ENCODE measurements at places on chromosomes 7 and 10. TPM values are rescaled to one million over a fixed set of nuclear protein-coding genes. Genes with fewer than 3 reads are reported as not detected.

The TRIM73 gene
- total RNA-seq = 6.4 TPM

The POLR1F gene
- 19.8 TPM for total RNA-seq

The MINDY3 gene
- total RNA-seq = 9.5 TPM

The LRRC18 gene
- total RNA-seq = not detected

The MGAM2 gene
- total RNA-seq = not detected

The ANKRD26 gene
- 2.9 TPM for total RNA-seq

The GIMAP1 gene
- not detected for total RNA-seq

The ATOH7 gene
- total RNA-seq = not detected

The RARRES2 gene
- total RNA-seq = not detected

The EPHA1 gene
- 46.4 TPM for total RNA-seq

The TAS2R5 gene
- 0.26 TPM for total RNA-seq

The EPHB4 gene
- total RNA-seq = 104 TPM

The FANK1 gene
- total RNA-seq = 2.4 TPM

The CCL26 gene
- total RNA-seq = 7.1 TPM

The PKD2L1 gene
- total RNA-seq = not detected

The CALHM1 gene
- total RNA-seq = not detected

- peaks cover 6% of the 10 kb centered on the region for H3K4me1 ChIP-seq
- no peaks in the 10 kb centered on the region for H3K27me3 ChIP-seq
- DNase-seq = no peak
Observed at GRCh38 chr10:64037071-64037661, 516.0 kb downstream of the REEP3 start.

GRCh38 chr10:25641595-25641994 is 292.4 kb upstream of the MYO3A start:
- no peak overlapping the region for H3K4me3 ChIP-seq
- H3K27me3 ChIP-seq = no peaks in the 10 kb centered on the region
- DNase-seq = no peak

DNA sequence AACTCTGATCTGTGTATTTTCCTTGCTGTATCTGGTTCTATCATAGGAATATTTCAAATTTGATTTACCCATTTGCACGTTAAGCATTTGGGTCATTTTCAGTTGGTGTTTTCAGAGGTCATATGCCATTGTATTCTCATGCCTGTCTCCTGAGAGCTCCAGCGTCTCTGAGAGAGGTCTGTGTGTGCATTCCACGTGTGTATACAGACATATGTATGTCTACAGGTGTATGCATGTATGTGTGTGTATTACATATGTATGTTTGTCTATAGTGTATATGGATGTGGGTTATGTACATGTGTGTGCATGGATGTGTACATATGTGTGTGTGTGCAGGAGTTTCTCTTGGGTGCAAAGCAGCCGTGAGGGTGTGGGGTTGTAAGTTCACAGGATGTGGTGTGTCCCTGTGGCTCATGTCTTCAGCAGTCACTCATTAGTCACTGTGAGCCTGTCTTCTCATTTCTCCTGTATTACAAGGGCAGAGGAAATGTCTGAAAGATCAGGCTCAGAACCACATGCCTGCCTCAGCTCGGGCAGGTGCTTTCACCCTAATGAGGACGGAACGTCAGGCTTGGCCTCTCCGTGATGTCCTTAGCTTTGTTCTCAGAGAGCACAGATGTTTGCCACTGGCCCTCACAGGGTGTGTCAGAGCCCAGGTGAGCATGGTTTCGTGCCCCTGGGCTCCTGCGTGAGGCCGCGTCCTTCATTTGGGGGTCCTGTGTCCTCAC is 101.6 kb downstream of the NKX6-2 start:
- peak overlapping the region; percentile 49 for H3K4me3 ChIP-seq
- H3K27me3 ChIP-seq = no peaks in the 10 kb centered on the region
- peaks cover 32% of the 10 kb centered on the region for H3K4me1 ChIP-seq
- peak; percentile 72 for DNase-seq

- H3K4me3 ChIP-seq = no peak overlapping the region
- H3K4me1 ChIP-seq = no peaks in the 10 kb centered on the region
- no peaks in the 10 kb centered on the region for H3K36me3 ChIP-seq
Observed at GRCh38 chr7:38584443-38585210, 46.5 kb downstream of the AMPH start.

- no peaks in the 10 kb centered on the region for H3K4me1 ChIP-seq
- H3K4me3 ChIP-seq = no peak overlapping the region
- H3K27ac ChIP-seq = no peak overlapping the region
- H3K27me3 ChIP-seq = no peaks in the 10 kb centered on the region
- H3K36me3 ChIP-seq = no peaks in the 10 kb centered on the region
Observed at GRCh38 chr7:110507369-110507768, 583.6 kb upstream of the LRRN3 start.

GRCh38 chr7:133753513-133753912 is 373.6 kb upstream of the LRGUK start:
- peak overlapping the region; percentile 45 for H3K27ac ChIP-seq
- no peaks in the 10 kb centered on the region for H3K36me3 ChIP-seq
- H3K4me3 ChIP-seq = no peak overlapping the region
- no peaks in the 10 kb centered on the region for H3K27me3 ChIP-seq
- peaks cover 20% of the 10 kb centered on the region for H3K4me1 ChIP-seq

DNA sequence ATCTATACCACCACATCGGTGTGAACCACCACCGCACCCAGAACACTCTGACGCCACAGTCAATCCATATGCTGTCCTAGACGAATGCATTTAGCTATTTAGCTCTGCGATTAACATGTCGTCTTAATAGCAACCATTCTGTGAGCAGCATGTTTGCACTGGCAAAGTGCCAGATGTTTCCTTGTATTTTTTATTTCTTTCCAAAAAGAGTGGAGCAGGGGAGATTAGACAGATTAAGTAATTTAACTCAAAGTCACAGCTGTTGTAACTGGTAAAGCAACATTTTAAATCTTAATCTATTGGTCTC is 57.0 kb upstream of the ARL4A start:
- DNase-seq = no peak
- H3K4me1 ChIP-seq = no peaks in the 10 kb centered on the region
- no peak overlapping the region for H3K4me3 ChIP-seq
- no peaks in the 10 kb centered on the region for H3K36me3 ChIP-seq
- no peaks in the 10 kb centered on the region for H3K27me3 ChIP-seq
- no peak overlapping the region for H3K27ac ChIP-seq

DNA sequence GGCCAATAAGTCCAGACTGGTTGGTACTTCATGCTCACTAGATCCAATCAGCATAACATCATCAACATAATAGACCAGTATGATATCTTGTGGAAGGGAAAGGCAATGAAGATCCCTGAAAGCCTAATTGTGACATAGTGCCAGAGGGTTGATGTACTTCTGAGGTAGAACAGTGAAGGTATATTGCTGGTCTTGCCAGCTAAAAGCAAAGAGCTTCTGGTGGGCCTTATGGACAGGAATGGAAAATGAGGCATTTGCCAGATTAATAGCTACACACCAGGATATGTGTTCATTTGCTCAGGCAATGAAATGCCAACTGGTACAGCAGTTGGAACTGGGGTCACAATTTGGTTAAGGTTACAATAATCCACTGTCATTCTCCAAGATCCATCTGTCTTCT is 156.4 kb downstream of the HTR7 start:
- 0 out of 2 replicates have a peak, but pooled peaks cover under 1% of the 10 kb centered on the region for H3K4me1 ChIP-seq
- DNase-seq = no peak
- H3K4me3 ChIP-seq = no peak overlapping the region
- H3K36me3 ChIP-seq = no peaks in the 10 kb centered on the region
- H3K27ac ChIP-seq = no peak overlapping the region

GRCh38 chr10:101114646-101115045 is 16.5 kb upstream of the TLX1 start:
- no peak overlapping the region for H3K4me3 ChIP-seq
- H3K27ac ChIP-seq = no peak overlapping the region
- DNase-seq = no peak
- H3K27me3 ChIP-seq = no peaks in the 10 kb centered on the region

DNA sequence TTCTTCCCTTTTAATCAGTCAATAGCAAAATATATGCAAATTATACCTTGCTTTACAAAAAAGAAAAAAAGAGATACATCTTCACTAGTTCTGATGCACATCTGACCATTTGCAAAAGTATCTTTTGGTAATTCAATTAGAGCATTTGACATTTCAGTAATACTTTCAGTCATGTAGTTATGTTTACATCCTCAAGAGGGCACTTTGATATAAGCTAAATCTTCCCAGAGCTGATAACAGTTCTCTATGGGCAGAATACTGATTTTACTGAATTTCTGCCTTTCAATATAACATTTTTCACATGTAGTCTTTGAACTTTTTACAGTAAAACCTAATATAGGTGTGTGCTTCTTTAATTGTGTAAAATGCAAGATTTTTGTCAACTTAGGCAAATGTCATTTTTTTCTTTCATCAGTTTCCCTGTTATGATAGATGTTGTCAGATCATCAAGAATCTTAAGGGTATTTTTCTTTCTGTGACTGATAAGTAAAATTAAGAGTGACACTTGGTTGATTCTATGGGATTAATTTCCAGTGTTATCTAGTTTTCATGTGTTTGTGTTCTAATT is 703.5 kb upstream of the SEMA3D start:
- H3K4me1 ChIP-seq = no peaks in the 10 kb centered on the region
- DNase-seq = peak; percentile 47
- H3K36me3 ChIP-seq = no peaks in the 10 kb centered on the region

GRCh38 chr7:2818121-2818520 is 26.0 kb downstream of the GNA12 start:
- peaks cover 43% of the 10 kb centered on the region for H3K4me1 ChIP-seq
- no peaks in the 10 kb centered on the region for H3K27me3 ChIP-seq
- DNase-seq = no peak

GRCh38 chr7:94222516-94222915 is 172.2 kb upstream of the COL1A2 start:
- H3K27me3 ChIP-seq = no peaks in the 10 kb centered on the region
- no peak overlapping the region for H3K27ac ChIP-seq
- no peaks in the 10 kb centered on the region for H3K4me1 ChIP-seq
- H3K36me3 ChIP-seq = no peaks in the 10 kb centered on the region
- no peak for DNase-seq

- no peak overlapping the region for H3K4me3 ChIP-seq
- no peak for DNase-seq
- H3K36me3 ChIP-seq = no peaks in the 10 kb centered on the region
- peaks cover 59% of the 10 kb centered on the region for H3K27me3 ChIP-seq
- H3K4me1 ChIP-seq = no peaks in the 10 kb centered on the region
Observed at GRCh38 chr10:75838486-75838885, 407.1 kb downstream of the LRMDA start.

GRCh38 chr10:72087392-72087968 is 871 bp downstream of the SPOCK2 start:
- no peak overlapping the region for H3K27ac ChIP-seq
- DNase-seq = no peak
- no peaks in the 10 kb centered on the region for H3K36me3 ChIP-seq
- H3K4me3 ChIP-seq = no peak overlapping the region

DNA sequence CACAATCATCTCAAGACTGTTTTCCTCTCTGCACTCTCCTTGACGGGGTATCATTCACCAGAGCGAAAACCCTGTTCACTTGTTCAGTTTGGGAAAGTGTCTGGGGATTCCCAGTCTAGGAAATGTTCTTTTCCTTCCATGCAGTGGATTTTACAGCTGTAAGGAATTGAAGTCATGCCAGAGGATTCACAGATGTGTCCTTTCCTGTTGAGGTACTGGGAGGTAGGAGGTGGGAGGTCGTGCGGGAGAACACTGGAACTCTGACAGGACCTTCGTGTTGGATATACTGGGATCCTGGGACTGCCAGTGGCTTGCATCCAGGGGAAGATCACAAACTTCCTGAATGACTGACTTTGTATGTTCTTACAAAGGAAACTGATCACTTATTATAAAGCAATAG is 185.5 kb downstream of the BMPER start:
- no peaks in the 10 kb centered on the region for H3K4me1 ChIP-seq
- no peak overlapping the region for H3K4me3 ChIP-seq
- H3K27ac ChIP-seq = no peak overlapping the region

DNA sequence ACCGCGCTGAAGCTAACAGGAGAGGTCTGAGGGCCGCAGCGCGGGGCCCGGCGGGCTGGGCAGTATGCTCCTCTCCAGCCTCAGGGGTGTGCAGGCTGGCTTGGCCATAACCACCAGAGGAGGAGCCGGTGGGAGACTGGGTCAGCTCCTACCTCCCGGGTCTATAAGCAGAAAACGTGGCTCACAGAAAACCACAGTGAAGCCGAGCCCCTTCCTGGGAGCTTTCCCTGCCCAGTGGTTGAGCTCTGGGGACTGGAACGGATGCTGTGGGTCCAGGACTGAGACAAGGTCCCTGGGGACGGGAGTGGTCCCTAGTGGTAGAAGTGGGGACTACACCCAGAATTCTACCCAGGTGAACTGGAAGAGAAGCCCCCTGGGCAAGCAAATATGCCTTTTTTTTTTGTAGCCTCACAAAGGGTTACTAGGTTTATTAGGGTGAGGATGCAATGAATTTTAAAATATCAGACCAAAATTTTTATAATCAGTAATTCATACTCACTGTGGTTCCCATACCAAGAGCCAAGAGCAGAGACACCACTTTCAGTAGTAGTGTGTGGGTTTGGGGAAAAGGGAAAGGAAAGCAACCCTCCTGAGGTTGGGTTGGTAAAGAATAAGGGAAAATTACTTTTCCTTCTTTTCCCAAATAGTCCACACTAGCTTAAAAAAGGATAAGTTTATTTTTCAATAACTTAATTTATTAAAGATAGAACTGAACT is 67.9 kb upstream of the PRKCQ start:
- DNase-seq = peak; percentile 29
- no peaks in the 10 kb centered on the region for H3K36me3 ChIP-seq
- no peaks in the 10 kb centered on the region for H3K4me1 ChIP-seq
- H3K27ac ChIP-seq = no peak overlapping the region
- H3K27me3 ChIP-seq = peaks cover 9% of the 10 kb centered on the region

DNA sequence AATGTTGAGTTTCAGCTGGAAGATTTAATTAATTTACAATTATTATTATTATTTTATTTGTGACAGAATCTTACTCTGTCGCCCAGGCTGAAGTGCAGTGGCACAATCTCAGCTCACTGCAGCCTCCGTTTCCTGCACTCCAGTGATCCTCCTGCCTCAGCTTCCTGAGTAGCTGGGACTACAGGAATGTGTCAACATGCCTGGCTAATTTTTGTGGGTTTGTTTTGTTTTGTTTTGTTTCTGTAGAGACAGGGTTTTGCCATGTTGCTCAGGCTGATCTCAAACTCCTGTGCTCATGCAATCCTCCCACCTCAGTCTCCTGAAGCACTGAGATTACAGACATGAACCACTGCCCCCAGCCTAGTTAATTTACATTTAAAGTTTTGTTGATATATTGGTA is 93.8 kb upstream of the MEOX2 start:
- no peak overlapping the region for H3K27ac ChIP-seq
- no peaks in the 10 kb centered on the region for H3K4me1 ChIP-seq
- no peak overlapping the region for H3K4me3 ChIP-seq
- no peaks in the 10 kb centered on the region for H3K36me3 ChIP-seq
- DNase-seq = no peak
- H3K27me3 ChIP-seq = no peaks in the 10 kb centered on the region

DNA sequence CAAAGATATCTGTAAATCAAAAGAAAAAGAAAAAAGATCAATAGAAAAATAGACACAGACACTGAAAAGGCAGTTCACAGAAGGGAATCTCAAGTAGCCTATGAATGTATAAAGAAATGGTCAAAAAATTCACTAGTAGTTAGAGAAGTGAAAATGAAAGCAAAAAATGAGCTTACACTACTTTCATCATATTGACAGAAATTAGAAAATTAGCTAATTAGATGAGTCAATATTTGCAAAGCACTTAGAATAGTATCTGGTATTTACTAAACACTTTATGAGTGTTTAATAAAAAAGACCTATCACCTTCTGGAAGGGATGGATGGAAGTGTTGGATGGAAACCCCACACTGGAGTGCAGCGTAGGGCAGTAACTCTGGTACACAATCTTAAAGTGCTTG is 1.7 kb upstream of the CFAP58 start:
- peak overlapping the region; percentile 92 for H3K27ac ChIP-seq
- no peak for DNase-seq
- H3K27me3 ChIP-seq = 0 out of 2 replicates have a peak, but pooled peaks cover 8% of the 10 kb centered on the region

- no peak for DNase-seq
- H3K27ac ChIP-seq = no peak overlapping the region
- 0 out of 2 replicates have a peak, but pooled peaks cover 2% of the 10 kb centered on the region for H3K36me3 ChIP-seq
Observed at GRCh38 chr10:77011874-77012811, 625.5 kb downstream of the KCNMA1 start.

Data from PC-3 (cell line).